ENCODE measurements at places on chromosomes 7 and 10.

DNA sequence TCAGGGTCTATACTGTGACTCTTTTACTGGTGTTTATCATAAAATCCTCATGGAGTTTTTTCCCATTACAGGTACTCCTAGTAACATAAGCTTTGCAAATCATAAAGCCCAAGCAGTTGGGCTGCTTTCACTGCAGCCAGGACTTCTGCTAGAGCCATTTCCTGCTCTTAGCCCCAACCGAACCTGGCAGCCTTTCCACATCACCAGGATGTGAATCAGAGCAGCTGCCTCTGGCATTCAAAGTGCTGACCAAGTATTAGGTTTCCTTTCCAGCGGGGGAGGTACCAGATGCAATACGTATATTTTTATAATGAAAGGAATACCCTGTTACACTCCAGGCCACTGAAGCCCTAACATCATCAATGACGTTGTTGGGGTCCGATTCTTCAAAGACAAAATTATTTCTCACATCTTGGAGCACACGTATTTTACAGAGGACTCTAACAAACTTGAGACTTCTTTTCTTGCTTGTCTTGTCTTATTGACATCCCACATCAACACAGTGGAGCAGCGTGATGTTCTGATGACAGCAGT lies 3.6 kb upstream of the HTR5A start:
- peak; percentile 68 for DNase-seq

GRCh38 chr7:68414631-68415425 lies 1183.4 kb upstream of the AUTS2 start:
- no peak for DNase-seq

DNA sequence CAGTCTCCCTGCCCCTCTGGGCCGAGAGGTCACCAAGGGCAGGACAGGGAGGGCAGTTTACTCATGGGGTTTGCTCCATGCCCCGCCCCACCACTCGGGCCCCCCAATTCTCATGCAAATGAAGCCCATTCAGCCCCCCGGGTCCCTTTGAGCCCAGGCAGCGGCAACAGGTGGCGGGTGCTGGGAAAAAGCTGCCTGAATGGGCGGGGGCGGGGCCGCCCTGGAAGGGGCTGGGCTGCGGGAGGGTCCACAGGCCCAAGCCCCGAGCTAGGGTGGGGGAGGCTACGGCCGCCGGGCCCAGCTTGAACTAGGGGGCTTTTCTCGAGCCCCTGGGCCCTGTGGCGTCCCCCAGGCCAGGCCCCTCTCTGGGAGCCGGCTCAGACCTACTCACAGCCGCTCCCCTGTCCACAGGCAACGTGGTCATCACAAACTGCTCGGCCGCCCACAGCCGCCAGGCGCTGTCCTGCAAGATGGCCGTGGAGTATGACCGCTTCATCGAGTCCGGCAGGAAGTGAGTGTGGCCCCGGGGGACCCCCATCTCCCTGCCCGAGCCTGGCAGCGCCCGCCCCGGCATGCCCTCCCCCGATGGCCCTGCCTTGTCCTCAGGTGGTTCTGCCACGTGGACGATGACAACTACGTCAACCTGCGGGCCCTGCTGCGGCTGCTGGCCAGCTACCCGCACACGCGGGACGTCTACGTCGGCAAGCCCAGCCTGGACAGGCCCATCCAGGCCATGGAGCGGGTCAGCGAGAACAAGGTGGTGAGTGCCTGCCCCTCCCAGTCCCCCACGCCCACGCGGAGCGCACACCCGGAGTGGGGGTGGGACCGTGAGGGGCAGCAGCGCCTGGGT lies 5.5 kb downstream of the LFNG start:
- no peak for DNase-seq

GRCh38 chr10:82245157-82245556 lies 370.2 kb downstream of the NRG3 start:
- DNase-seq: no peak

GRCh38 chr7:23523486-23524075 lies 8.2 kb downstream of the TRA2A start:
- no peak for DNase-seq

DNA sequence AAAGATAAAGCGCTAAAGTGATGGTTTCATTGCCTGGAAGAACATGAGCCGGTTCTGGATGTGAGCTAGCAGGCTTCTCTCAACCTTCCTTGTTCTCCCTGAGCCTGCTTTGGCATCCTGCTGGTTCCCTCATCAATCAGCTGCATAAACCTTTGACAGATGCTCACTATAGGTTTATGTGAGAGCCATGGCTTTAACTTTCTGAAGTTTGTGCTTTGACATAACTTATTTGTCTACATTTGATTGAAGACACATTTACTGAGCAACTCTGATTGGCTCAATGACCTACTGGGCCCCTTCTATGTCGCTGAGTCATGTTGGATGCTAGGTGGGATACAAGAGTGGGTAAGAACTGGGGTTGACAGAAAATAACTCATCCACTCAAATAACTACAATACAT lies 192.0 kb downstream of the ADAM12 start:
- DNase-seq: no peak

- DNase-seq: no peak
Measured at GRCh38 chr7:112052993-112053736, 153.0 kb downstream of the DOCK4 start.

DNA sequence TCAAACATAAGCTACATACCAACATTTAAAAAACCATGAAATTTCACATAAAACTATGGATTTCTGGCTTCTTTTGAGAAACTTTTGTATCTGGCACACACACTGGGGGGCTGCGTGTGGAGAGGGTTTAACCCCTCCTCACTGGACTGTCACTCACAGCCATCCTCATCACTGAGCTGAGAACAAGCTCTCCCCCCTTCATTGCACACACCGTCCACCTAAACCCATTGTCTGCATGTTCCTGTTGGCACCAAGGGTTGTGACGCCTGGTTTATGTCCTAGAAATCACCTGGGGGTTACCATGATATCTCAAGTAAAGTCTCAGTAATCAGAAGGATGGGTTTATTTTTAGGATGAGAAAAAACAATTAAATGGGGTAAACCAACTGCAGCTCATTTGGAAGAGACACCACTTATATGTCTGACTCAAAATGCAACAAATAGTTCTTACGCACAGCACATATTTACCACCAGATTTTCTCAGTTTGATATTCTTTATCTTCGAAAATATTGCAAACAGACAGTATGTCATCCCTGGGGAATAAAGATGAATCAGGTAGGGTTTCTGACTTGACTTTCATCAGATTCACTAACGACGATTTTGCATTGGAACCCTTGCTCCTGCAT lies 218.5 kb upstream of the KLF6 start:
- no peak for DNase-seq

GRCh38 chr10:115525141-115525540 lies 432.0 kb downstream of the ATRNL1 start:
- no peak for DNase-seq

DNA sequence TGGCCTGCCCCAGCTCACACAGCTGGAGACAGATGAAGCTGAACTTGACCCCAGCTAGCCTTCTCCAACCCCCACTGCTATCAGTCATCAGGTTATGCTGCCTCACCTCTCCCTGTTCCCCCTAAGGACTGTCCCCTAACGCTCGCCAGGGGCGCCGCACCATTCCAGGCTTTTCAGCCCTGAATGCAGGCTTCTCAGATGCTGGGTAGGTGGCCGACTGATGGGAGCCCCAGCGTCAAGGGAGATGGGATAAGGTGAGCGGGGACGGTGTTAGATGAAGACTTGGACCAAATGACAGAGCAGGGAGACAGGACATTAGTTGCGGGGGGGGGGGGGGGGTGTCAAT lies 15.8 kb upstream of the OPALIN start:
- no peak for DNase-seq

GRCh38 chr10:118948786-118949185 lies 80.7 kb upstream of the NANOS1 start:
- DNase-seq: no peak

DNA sequence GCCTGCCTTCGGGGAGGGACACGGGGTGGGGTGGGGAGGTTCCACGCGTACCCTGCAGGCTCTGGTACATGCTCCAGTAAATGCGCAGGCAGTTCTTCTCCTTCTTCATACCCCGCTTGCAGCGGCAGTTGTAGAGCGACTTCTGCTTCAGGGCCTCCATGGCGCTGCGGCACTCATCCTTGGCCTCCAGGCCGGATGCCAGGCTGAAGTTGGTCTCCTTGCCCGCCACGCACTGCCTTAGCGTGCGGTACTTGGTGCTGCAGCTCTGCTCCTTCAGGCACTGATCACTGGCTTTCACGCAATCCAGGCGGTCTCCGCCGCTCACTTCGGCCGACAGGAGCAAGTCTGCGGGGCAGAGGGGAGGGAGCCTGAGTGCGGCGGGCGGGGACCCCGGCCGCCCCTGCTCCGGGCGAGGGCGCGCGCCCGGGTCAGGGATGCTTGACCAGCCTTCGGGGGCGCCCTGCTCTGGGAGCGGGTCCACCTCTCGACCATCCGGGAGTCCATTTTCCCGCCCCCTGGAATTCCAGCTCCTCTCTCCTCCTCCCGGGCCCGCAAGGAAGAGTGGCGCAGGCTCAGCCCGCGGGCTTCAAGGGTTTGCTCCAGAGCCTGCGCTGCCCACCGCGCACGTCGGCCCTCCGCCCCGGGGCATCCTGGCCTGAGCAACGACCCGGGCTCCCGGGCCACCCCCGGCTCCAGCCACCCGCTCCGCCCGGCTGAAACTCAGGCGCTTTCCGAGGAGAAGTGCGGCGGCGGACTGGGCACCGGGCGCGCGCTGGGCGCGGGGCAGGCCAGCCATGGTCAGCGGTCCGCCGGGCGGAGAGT lies 2.0 kb downstream of the GFRA1 start:
- no peak for DNase-seq

DNA sequence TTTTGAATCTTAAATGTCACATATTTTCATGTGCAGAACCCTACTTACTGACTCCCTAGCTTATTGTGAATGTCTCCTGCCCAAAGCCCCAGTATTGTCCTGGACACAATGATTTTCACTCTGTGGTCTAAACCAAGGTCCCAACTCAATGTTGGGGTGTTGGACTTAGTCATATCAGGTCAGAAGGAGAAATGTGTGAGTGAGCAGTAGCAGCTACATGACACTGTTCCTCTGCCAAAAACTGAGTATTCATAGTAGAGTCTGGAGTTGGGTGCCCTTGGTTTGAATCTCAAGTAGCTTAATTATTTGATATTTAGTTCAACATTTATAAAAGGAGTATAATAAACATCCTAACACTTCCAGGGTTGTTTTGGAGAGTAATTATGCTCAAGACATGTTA lies 141.0 kb downstream of the CHRM2 start:
- DNase-seq: no peak

- DNase-seq: no peak
Measured at GRCh38 chr10:73647875-73648651, 6.8 kb upstream of the MYOZ1 start.

GRCh38 chr10:46527241-46527811 lies 29.1 kb downstream of the GPRIN2 start:
- DNase-seq: no peak

- DNase-seq: no peak
Measured at GRCh38 chr7:40629891-40630290, 495.1 kb downstream of the SUGCT start.

DNA sequence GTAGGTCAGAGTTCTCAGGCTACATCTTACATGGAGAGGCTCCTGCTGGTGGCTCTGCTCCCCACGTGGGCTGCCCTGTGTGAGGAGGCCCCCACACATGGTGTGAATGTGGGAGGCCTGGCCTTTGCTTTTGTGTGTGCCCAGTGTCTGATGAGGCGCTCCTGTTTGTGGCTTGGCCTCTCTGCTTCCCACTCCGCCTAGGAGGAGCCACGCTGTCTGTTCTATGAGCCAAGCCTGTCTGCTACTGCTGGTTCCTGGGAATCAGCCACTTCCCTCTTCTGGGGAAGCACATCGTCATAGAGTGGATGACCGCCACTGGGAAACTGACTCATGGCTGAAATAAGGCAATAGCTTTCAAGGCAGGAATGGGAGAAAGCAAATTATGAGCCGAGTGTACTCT lies 87.1 kb downstream of the CYP26A1 start:
- peak; percentile 51 for DNase-seq

- peak; percentile 99 for DNase-seq
Measured at GRCh38 chr7:3559278-3559677, 258.2 kb downstream of the SDK1 start.

DNA sequence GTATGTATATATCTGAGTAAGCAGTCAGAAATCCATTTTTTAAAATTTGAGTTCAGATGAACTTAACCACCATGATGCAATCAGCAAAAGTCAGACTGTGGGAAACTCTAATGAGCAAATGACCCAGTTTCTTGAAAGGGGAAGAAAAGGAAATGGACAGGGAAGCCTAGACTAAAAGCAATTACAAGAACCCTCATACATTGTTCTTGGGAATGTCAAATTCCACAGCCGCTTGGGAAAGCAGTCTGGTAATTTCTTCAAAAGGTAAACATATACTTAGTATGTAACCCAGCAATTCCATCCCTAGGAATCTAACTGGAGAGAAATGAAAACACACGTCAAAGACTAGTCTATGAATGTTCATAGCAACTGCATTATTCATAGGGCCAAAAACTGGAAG lies 16.4 kb upstream of the FOXK1 start:
- DNase-seq: peak; percentile 95

DNA sequence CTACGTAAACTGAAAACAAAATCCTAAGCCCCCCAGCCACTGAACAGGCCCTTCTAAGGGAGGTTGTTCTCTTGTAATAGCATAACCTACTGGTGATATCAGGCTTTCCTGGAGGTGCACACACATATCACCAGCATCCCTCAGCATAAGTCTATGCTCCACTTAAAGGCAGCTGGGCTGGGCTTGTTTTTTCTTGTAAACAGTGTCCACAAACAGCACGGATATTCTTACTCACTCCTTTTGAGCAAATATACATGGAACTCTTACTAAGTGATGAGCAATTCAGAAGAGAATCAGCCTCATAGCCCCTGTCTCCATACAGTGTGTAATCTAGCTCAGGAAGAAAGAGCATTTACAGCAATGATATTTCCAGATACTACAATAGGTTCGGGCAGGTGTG lies 2.4 kb downstream of the LRIT1 start:
- no peak for DNase-seq

DNA sequence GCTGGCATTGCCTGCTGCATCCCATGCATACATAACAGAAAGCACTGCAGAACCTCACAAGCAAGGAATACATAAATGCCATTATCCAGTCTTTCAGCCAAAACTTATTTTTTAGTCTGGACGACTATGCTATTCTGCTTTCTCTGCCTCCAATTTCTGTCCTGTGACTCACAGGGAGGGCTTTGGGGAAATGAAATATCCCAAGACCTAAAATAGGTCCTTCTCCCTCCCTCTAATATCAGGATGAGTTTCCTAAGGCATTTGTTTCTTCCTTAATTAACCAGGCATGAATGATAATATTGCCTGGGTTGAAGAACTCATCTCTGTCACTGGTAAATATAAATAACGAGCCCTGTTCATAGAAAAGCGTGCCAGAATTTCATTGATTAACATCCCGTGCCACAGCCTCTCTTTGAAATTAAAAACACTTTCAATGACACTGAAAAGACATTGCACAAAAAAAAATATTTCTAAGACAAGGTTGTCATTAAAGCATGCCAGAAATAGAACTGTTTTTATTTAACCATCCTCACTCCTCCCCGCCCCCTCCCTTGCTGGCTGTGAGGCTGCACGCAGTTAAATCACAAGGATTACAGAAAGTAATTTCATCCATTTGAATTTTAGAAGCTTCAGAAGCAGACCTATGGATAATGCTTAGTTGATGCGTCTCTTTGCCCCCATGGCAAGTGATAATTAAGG lies 103.0 kb upstream of the ANKRD1 start:
- no peak for DNase-seq

- peak; percentile 90 for DNase-seq
Measured at GRCh38 chr7:108358553-108358952, 97.7 kb downstream of the NRCAM start.

Data from fibroblast of pulmonary artery (primary cell).